ENCODE measurements at places on chromosomes 2 and 18. TPM values are rescaled to one million over a fixed set of nuclear protein-coding genes. Genes with fewer than 3 reads are reported as not detected.

The SLC35F5 gene
- 19.1 TPM for polyA plus RNA-seq

The LOXHD1 gene
- 0.45 TPM for polyA plus RNA-seq

The SOWAHC gene
- polyA plus RNA-seq = 5.6 TPM

DNA sequence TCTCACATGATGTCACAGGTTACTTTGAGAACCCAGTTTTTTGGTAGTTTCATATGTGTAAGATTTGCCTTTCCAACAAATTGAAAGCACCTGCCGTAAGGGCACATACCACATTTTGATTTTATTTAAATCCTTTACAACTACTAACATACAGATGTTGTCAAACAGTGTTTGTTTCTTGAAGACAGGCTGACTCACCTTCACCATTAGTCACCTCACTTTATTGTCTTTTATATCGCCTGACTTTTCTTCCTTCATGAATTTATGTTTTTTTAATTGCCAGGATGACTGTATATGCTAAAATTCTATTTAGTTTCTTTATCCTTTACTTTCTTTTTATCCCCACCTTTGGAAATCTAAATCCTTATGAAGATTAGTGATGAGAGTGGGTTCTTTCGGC is 886.7 kb downstream of the SUCLG1 start:
- DNase-seq = no peak

GRCh38 chr18:24530630-24531111 is 70.2 kb downstream of the HRH4 start:
- DNase-seq = peak; percentile 50

- no peak for DNase-seq
These were observed 26.2 kb downstream of the NAB1 start for GRCh38 chr2:190674966-190675650.

GRCh38 chr18:8142131-8142711 is 467.0 kb upstream of the RAB12 start:
- DNase-seq = no peak

GRCh38 chr18:51767293-51767692 is 569.8 kb upstream of the MEX3C start:
- DNase-seq = no peak

GRCh38 chr2:233404222-233404621 is 49.9 kb downstream of the DGKD start:
- no peak for DNase-seq

DNA sequence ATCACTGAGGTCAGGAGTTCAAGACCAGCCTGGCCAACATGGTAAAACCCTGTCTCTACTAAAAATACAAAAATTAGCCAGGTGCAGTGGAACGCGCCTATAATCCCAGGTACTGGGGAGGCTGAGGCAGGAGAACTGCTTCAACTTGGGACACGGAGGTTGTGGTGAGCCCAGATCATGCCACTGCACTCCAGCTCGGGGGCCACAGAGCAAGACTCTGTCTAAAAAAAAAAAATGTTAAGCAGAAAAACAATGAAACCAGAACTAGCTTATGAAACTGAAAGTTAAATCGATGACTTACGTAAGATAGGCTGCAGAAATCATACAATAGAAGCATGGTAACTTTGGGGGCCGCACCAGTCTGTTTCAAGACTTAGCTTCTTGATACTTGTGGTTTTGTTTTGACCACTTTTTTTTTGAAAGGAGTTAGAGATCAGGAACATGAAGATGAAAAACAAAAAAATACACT is 6.2 kb upstream of the GPR155 start:
- DNase-seq = no peak

DNA sequence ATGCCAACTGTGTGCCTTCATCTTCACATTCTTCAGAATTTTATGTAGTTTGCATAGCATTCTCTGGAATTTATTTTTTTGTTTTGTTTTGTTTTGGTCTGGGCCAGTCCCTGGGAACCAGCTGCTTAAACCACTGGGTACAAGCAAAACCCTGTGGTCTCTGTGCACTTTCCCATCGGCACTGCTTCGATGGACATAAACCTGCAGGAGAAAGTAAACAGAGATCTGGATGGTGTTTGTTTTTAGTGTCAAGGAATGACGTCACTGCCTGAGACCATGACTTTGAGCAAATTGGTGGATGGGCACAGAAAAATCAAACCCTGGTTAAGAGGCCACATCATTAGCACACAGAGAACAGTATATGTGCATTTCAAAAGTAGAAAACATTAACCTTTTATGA is 64.7 kb upstream of the RASGRP3 start:
- peak; percentile 18 for DNase-seq
